ENCODE measurements at places on chromosomes 12 and 14.

DNA sequence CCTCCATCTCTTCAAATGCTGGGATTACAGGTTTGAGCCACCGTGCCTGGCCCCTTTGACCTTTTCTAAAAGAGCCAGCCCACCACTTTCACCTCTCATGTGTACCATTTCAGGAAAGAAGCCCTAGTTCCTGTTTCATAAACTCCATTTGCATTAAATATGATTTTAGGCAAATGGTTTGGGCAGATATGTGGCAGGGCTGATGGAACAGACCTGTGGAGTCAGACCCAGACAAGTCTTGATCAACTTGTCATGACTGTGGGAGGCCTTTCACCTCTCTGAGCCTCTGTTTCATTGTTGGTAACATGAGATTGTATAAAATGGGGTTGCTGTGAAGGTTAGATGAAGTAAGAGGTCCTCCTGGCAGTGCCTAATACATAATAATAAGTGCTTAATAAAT is 5.2 kb upstream of the MAP3K9 start:
- no peak for DNase-seq

DNA sequence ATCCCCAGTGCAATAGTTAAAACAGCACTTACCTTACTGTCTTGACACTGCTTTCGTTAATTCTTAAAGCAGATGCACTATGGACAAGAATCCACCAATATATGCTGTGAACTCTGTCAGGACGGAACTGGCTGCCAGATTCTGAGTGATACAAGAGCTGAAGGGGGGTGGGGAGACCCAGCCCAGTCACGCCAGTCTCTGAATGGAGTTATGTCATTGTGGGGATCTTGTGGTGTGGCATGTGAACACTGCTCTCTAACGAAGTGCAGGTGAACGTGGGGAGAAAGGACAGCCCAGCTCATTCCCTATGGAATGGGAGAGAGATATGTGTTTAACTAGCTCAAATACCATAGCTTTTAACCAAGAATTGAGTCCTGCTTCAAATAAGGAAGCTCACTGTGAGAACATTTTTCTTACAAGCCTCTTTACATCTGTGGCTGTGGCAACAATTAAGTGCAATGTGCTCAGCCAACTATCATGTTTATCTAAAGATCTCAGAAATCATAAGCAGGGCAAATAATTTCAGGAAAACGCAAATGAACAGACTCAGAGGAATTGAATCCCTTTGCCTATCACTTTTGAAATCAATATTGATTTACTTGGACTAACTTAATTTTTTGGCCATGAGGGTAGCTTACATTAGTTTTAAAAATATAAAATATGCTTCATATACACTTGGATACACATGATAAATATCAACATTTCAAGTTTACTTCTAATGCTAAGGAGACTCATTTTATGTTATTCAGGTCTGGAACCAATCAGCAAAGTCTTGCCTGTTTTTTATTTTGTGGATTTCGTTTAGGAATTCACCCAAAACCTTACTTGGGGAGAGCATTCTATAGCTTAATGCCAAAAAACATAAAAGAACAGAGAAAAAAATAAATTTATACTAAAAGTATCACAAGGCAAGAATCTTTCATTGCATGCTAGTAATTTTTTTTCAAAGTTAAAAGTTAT is at the start of gene LUM:
Gene LUM, minus strand, starts transcription at position 129 of the 960 bp plus-strand sequence. CDS start 2,515 bp downstream, outside the sequence.
- no peak for DNase-seq

- DNase-seq = no peak
Observed at GRCh38 chr14:90272523-90272922, 16.2 kb downstream of the PSMC1 start.

- no peak for DNase-seq
Observed at GRCh38 chr14:96058576-96059200, 19.5 kb downstream of the C14orf132 start.

DNA sequence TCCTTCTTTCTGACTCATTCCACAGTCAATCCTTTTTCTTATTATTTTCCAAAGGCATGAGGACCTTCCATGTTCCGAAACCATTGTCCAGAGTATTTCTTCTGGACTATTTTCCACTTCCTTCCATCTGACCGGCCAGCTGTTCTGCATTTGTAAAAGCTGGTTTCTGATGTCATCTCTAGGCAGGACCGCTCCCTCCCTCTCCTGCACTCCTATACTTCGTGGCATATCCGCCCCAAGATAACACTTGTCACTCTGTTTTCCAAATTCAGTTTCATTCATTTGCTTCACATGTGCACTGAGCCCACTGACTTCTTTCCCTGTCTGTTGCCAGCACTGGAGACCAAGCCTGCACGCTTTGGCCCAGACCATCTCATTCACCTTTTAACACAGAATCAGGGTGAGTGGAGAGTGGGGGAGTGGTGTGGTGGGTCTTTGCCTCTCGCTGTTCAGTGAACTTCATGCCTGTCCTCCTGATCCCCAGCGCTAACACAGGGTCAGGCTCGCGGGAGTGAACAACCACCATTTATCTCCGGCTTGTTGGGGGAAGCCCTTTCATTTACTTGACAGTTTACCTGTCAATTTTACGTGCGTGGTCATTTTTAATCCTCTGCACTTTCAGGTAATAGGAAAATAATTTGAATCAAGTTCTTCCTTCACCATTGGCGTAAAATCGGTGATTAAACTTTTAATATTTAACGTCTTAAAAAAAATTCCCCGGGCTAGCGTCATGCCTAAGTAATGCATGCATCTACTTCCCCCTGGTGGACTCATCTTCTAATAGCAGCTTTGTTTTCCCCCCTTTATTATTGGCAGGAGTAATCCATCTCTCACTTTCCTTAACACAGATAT is 52.5 kb downstream of the C12orf75 start:
- peak; percentile 30 for DNase-seq

GRCh38 chr12:101204602-101205304 is 5.3 kb downstream of the SLC5A8 start:
- DNase-seq = no peak

- no peak for DNase-seq
Observed at GRCh38 chr12:100913872-100914592, 119.5 kb downstream of the ANO4 start.

DNA sequence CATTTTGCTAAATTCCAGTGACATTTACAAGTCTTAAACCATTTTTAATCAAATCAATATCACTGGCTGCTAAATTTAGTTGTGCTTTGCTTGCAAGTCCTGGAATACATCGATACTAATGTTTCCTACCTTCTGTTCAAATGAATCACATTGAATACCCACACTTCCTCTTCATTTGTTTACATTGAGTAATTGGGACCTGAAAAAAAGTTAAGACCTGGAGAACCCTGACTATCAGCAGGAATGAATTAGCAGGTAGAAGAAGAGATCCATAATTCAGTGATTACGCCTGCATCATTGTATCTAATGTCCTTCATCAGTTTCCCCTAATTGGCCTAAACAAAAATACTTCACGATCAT is 369.3 kb downstream of the ETNK1 start:
- no peak for DNase-seq

DNA sequence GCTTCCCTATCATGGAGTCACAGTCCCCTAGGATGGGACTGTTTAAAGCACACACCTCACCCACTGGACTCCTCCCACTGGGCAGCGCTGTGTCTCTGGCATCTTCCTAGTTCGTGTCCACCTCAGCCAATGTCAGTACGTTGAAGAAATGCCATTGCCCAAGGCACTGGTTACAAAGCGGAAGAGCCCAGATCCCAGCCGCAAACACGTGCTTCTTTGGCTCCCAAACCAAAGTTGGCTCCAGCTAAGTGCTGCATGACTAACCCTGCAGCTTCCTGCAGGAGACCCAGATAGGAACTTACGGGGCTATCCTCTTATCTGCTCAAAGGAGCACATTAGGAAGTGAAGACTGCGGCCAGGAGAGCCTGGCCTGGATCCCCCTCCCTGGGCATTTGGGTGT is 9.3 kb downstream of the SYNE3 start:
- no peak for DNase-seq

DNA sequence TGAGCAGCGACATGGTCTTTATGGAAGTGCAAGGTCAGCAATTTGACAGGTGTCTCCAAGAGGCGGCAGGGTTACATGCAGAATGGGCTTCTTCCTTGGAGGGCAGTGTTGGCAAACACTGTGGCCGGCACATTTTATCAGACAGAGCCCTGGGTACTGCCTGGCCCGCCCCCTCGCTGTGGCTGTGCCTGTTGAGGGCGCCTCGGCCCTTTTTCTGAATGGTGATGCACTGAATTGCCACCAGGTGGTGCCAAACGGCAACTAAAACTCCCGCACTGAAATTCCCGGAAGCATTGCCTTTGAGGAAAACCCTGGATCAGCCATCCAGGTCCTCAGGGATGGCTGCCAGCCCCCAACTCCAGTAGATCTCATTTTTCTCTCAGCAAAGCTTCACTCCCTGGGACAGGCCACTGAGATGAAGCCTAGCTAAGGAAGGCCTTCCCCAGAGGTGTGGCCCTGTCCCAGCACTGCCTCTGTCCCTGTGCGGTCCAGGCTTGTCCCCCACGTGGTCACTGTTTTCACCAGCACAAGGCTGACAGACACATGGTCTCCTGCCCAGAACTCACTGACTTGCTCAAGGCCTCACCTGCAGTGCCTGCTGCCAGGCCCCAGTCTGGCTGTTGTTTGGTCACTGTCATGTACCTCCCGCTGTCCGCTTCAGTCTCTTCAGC is 73.6 kb downstream of the TESC start:
- peak; percentile 57 for DNase-seq

DNA sequence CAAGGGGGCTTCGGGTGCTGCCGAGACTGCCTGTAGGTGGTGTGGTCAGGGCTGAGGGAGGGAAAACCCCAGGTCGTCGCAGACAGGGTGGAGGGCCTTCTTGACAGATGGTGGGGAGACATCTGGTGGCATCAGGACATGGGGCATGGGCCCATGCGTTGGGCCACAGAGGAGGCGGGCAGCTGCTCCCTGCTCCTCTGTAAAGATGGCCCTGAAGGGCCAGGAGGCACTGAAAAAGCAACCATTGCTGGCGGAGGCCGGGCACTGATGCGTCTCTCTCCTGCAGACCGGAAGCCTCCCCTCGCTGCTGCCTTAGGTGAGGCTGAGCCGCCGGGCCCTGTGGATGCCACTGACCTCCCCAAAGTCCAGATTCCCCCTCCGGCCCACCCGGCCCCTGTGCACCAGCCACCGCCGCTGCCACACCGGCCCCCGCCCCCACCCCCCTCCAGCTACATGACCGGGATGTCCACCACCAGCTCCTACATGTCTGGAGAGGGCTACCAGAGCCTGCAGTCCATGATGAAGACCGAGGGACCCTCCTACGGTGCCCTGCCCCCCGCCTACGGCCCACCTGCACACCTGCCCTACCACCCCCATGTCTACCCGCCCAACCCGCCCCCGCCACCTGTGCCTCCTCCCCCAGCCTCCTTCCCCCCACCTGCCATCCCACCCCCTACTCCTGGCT is 28.8 kb downstream of the CCNK start:
- DNase-seq = no peak

DNA sequence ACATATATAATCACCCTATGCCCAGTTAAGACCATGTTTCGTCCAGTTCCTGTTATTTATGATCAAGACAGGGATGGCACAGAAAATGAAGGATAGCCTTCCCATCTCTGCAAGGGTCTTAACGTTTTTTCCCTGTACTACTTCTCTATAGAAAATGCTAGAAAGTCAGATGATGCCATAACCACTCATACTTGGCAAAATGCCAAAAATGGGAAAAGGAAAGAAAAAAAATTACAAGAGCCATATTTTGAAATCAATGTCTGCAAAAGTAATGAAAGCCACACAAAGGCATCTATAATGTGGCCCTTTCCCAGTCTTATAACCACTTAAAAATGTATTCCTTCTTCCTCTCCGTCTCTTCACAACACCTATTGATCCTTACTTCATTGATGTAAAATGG is 1.8 kb upstream of the MYL6B start:
- DNase-seq = no peak

DNA sequence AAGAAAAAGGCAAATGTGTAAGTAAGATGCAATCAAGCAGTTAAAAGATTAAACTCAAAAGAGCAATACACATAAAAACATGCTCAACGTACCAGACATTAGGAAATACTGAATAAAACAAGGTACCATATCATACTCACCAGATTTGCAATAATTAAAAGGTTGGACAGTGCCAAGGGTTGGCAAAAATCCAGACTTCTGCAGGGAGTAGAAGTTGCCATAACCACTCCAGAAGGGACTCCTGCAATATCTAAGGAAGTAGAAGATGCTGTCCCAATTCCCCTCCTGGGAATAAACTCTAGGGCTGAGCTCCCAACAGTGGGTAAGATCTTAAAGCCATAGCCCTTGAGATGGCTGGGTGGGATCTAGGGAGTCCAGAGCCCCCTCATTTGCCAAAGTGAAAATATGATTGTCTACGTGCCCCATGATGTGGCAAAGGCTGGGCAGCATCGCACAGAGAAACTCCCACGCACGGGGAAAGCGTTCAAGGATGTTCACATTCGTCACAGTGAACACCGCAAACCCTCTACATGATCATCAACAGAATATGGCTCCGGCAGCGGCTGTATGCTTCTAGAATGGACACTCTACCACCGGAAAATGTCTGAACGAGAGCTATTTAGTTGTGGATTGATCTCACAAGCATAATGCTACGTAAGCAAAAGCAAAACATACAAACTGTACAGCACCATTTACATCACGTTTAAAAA is 12.3 kb downstream of the KCTD10 start:
- no peak for DNase-seq

DNA sequence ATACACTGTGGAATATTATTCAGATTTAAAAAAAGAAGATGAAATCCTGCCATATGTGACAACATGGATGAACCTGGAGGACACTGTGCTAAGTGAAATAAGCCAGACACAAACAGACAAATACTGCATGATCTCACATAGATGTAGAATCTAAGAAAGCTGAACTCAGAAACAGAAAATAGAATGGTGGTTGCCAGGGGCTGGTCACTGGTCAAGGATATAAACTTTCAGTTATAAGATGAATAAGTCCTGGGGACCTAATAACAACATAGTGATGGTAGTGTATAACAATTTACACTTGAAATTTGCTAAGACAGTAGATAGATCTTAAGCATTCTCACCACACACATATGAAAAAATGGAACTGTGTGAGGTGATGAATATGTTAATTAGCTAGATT is 161.3 kb upstream of the TMCC3 start:
- no peak for DNase-seq

GRCh38 chr12:42568952-42569915 is 20.3 kb downstream of the PRICKLE1 start:
- DNase-seq = no peak

- no peak for DNase-seq
Observed at GRCh38 chr14:23123419-23123818, 4.4 kb upstream of the CEBPE start.

DNA sequence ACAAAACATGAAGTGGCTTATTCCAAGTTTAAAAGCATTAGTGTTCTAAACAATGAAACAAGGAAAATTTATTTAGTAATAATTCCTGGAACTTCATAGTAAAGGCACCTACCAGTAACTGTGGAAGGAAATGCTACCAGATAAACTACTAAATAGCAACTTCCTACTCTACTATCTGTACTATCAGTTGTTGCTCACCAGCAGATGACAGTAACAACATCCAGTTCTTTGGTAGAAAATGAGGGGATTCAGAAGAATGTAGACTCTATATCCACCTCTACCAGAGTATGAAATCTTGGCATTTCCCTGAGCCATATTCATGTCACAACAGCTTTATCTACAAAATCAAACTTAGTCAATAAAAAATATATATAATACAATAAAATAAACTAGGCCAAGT is 3.1 kb downstream of the ENTPD5 start:
- DNase-seq = no peak

GRCh38 chr14:89746654-89747053 is 207.9 kb downstream of the EFCAB11 start:
- DNase-seq = no peak
